ENCODE measurements at places on chromosomes 16 and 17. TPM values are rescaled to one million over a fixed set of nuclear protein-coding genes. Genes with fewer than 3 reads are reported as not detected.
A peak's percentile ranks its signal among the peaks of the same experiment; 100 is the strongest.

Gene HOXB4
- total RNA-seq = 1.8 TPM

Gene TMEM132E
- total RNA-seq = 0.62 TPM

Gene PHF12
- 129 TPM for total RNA-seq

Gene PDILT
- total RNA-seq = not detected

DNA sequence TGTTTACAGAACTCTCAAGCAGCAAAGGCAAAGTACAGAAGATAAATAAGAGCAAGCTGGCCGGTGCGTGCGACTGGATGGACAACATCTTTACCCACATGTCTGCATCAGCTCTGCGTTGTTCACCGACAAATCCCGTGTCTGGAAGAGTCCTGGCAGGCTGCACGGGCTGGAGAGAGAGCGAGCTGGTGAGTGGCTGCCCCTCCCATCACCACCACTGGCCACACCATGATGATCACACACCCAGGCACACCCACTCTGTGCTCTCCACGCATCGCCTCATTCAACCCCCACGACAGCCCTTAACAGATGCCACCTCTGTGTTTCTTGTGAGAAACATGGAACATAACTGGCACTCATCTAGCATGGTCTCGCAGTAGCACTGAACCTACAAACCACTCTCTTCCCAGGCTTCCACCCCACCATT lies 59.2 kb downstream of the ANKRD11 start:
- H3K36me3 ChIP-seq = no peaks in the 10 kb centered on the region
- no peak overlapping the region for H3K4me3 ChIP-seq
- no peak for DNase-seq
- peak overlapping the region; percentile 27 for H3K27ac ChIP-seq
- H3K27me3 ChIP-seq = no peaks in the 10 kb centered on the region

DNA sequence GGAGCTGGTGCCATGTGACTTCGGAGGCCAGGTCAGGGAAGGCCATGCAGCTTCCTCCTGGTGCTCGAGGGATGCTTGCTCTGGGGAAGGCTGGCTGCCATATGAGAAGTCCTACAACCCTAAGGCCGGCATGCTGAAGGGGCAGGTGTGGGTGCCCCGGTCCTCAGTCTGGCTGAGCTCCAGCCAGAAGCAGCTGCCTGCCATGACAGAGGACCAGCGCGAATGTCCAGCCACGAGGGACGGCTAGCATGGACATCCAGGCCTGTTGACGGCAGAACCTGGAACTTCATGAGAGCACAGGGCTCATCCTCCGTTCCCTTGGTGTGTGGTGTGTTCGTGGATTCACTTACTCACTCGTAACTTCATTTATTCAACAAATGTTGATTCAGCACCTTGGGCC lies 140.6 kb downstream of the IRF8 start:
- H3K4me1 ChIP-seq = no peaks in the 10 kb centered on the region
- H3K27ac ChIP-seq = no peak overlapping the region
- no peaks in the 10 kb centered on the region for H3K36me3 ChIP-seq
- H3K27me3 ChIP-seq = no peaks in the 10 kb centered on the region
- no peak for DNase-seq

- DNase-seq = no peak
- peak overlapping the region; percentile 37 for H3K4me3 ChIP-seq
- H3K4me1 ChIP-seq = peaks cover 60% of the 10 kb centered on the region
- peak overlapping the region; percentile 74 for H3K27ac ChIP-seq
Measured at GRCh38 chr17:80791758-80792284, 199.8 kb upstream of the CHMP6 start.

- no peak for DNase-seq
- no peaks in the 10 kb centered on the region for H3K4me1 ChIP-seq
- H3K27me3 ChIP-seq = no peaks in the 10 kb centered on the region
- H3K4me3 ChIP-seq = no peak overlapping the region
Measured at GRCh38 chr16:12296991-12297390, 320.5 kb downstream of the SNX29 start.

GRCh38 chr16:88911136-88911945 lies 44.9 kb upstream of the PABPN1L start:
- DNase-seq = no peak
- H3K4me1 ChIP-seq = no peaks in the 10 kb centered on the region
- H3K36me3 ChIP-seq = no peaks in the 10 kb centered on the region
- H3K27me3 ChIP-seq = no peaks in the 10 kb centered on the region
- H3K4me3 ChIP-seq = no peak overlapping the region

DNA sequence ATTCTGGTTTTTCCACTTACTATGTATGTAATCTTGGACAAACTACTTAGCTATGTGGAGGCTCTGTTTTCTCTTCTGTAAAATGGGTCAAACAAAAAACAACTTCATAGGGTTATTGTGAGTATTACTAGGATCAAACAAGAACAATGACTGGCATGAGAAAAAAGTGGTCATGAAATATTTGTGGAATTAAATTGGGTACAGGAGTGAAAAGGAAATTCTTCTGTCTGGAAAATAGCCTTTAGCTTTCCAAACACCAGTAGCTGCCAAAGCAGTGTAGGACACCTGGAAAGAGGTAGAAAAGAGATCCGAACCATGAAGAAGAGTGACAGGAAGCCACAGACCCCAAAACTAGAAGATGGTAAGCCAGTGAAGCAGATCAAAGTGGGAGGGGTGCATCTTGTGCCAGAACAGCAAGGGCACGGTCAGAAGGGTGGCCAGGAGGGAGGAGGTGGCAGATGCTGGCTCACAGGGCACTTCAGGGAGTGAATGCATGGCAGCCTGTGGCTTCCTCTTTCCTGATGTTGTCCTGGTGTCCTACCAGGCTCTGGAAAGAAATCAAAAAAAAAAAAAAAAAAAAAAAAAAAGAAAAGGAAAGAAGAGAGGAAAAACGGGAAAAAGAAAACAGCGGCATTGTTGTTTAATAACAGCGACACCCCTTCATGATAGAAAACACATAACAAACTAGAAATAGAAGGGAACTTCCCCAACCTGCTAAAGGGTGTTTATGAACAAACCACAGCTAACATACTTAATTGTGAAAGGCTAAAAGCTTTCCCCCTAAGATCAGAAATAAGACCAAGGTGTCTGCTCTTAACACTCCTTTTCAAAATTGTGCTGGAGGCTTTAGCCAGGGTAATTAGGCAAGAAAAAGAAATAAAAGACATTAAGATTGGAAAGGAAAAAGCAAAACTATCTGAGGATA lies 67.9 kb downstream of the PCTP start:
- no peaks in the 10 kb centered on the region for H3K4me1 ChIP-seq
- no peak overlapping the region for H3K27ac ChIP-seq
- no peak overlapping the region for H3K4me3 ChIP-seq
- H3K27me3 ChIP-seq = no peaks in the 10 kb centered on the region

- H3K4me1 ChIP-seq = no peaks in the 10 kb centered on the region
- no peak for DNase-seq
- no peak overlapping the region for H3K27ac ChIP-seq
- H3K36me3 ChIP-seq = no peaks in the 10 kb centered on the region
- no peaks in the 10 kb centered on the region for H3K27me3 ChIP-seq
Measured at GRCh38 chr16:48330189-48330840, 54.9 kb downstream of the SIAH1 start.

GRCh38 chr16:50712956-50713355 lies 19.6 kb downstream of the NOD2 start:
- H3K36me3 ChIP-seq = no peaks in the 10 kb centered on the region
- H3K4me3 ChIP-seq = no peak overlapping the region
- peaks cover 10% of the 10 kb centered on the region for H3K4me1 ChIP-seq
- no peaks in the 10 kb centered on the region for H3K27me3 ChIP-seq
- no peak for DNase-seq

DNA sequence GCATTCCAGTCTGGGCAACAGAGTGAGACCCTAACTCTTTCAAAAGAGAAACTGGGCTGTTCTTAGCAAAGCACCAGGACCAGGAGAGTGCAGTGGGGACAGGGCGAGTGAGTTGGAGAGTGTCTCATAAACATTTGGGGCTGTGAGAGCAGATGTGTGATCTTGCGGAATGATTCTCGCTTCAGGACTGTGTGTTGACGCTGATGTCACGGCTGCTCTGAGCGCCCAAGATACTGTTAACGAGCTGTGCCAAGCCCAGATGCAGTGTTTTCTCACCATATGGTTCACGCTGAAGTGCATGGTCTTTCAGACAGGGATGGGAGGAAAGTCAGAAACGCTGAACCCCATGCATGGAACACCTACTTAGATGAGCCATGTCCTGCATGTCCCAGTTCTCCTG lies 438.2 kb downstream of the HS3ST4 start:
- H3K4me1 ChIP-seq = no peaks in the 10 kb centered on the region
- DNase-seq = no peak
- H3K4me3 ChIP-seq = no peak overlapping the region
- H3K36me3 ChIP-seq = no peaks in the 10 kb centered on the region

DNA sequence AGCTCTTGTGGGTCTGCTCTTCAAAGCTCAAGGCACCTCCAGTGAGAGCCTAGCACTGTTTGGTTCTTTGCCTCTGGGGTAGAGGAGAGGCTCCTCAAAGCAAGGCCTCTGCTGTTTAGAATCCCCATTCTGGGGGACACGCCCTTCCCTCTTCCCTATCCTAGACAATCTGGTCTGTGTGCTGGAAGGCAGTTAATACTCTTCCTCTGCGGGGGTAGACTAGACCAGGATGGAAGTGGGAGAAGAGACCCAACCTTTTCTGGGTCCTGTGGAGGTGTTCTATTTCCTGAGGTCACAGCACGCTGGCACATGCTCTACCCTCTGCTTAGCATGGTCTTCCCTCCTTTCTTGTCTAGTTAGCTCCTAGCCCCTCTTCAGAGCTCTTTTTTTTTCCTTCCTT lies 7.7 kb downstream of the ERAL1 start:
- no peak overlapping the region for H3K4me3 ChIP-seq
- no peaks in the 10 kb centered on the region for H3K4me1 ChIP-seq
- H3K27ac ChIP-seq = no peak overlapping the region
- no peaks in the 10 kb centered on the region for H3K27me3 ChIP-seq

- H3K27ac ChIP-seq = no peak overlapping the region
- H3K36me3 ChIP-seq = peaks cover 3% of the 10 kb centered on the region
- H3K4me3 ChIP-seq = no peak overlapping the region
- no peaks in the 10 kb centered on the region for H3K4me1 ChIP-seq
Measured at GRCh38 chr17:39110435-39111136, 40.9 kb downstream of the PLXDC1 start.

DNA sequence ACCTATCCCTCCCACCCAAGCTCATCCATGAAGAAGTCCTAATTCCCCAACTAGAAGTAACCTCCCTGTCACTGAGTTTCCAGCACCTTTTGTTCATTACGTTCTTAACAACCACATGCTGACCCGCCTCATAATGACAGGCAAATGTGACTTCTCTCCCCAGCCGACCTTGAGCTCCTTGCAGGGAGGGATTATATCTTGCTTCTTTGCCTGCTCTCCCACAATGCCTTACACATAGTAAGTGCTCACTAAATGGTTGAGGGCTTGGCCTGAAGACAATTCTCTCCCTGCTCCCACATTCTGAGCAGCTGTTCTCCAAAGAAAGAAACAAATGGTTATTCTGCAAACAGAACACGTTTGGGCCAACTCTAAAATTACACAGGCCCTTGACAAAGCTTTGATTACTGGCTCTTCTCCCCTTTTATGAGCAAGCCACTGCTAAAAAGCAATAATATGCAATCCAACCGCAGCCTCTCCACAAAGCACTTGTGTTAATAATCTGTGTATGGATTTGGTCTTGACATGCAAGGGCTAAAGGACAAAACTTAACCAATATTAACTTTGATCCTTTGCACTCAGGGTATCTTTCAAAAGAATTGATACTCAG lies 23.2 kb downstream of the SLC39A11 start:
- H3K4me1 ChIP-seq = no peaks in the 10 kb centered on the region
- H3K27me3 ChIP-seq = no peaks in the 10 kb centered on the region
- H3K27ac ChIP-seq = no peak overlapping the region
- H3K36me3 ChIP-seq = peaks cover 7% of the 10 kb centered on the region
- DNase-seq = no peak
- H3K4me3 ChIP-seq = no peak overlapping the region

DNA sequence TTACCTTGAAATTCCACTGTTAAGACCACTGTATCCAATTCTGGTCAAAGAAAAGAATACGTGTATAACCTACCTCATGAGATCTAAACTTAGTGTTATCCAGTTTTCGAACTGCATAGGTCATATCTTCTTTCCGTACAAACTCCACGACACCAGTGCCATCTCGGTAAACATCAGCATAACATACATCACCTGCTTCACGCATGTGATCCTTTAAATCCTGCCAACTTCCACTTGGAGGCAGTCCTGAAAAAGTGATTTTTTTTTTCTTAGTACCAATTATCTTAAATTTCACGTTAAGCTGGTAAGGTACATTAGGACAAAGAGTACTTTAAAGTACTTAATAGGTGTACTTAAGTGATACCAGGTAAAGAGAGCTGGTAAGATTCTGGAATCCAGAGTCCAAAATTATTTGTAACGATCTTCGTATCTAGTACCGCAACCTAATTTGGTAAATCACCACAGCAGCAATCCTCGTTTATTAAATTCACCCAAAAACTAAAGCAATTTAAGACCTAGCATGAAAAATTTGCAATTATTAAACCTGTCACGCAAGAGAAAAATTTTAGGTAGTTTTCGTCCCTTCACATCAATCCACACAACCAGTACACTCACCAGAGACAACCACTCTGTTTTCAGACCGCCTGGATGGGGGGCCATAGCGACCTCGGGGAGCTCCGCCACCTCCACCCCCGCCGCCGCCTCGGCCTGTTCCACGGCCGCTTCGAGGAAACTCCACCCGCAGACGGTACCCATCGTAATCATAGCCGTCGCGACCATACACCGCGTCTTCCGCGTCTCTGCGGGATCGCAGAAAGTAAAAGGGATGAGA lies 1.1 kb downstream of the SRSF1 start:
- peak overlapping the region; percentile 93 for H3K27ac ChIP-seq
- DNase-seq = no peak
- H3K36me3 ChIP-seq = peaks cover 31% of the 10 kb centered on the region

DNA sequence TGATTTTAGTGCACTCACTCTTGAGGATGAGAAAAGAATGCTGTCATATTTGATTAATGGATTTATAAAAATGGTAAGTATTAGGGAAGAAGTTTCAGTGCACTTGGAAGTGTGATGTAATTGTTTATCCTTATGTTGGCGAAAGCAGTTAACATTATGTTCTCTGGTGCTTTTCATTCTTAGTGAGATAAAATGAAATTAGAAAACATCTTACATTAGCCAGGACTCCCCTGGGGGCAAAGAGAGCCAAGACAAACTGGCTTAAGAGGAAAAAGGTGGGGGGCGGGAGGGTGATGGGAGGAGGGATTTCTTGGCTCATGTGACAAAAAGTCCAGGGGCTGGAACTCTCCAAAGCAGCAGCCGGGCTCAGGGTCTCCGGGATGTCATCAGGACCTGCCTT lies 73.2 kb downstream of the KNOP1 start:
- H3K4me3 ChIP-seq = no peak overlapping the region
- no peak for DNase-seq
- H3K27me3 ChIP-seq = no peaks in the 10 kb centered on the region
- peaks cover 23% of the 10 kb centered on the region for H3K36me3 ChIP-seq
- no peak overlapping the region for H3K27ac ChIP-seq
- H3K4me1 ChIP-seq = no peaks in the 10 kb centered on the region

DNA sequence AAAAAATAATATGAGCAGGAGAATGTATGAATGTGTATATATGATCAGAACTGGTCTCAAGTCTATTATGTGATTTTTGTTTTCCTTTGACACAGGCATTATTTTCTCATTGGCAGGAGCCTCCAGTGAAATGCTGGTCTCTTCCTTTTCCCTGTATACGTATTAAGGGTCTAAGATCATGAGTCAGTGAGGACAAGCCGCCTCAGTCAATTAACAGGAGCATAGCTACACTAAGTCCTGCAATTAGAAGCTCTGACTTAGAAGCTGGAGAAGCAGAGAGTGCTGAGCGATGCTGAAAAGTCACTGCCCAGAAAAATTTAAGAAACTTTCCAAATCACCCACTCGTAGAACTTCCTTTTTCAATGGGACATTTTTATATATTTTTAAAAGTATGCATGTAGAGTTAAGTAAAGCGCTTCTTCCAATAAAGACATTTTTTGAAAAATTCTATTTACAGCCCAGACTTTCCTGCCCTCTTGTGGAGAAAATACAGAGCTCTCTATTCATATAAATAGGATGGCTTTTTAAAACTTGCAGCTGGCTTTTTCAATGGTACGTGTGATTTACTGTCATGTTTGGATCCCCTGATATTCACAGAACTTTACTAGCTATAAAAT lies 70.2 kb upstream of the PSMD7 start:
- no peak for DNase-seq
- no peaks in the 10 kb centered on the region for H3K4me1 ChIP-seq
- H3K27ac ChIP-seq = no peak overlapping the region
